ENCODE measurements at places on chromosomes 1 and 21. TPM values are rescaled to one million over a fixed set of nuclear protein-coding genes. Genes with fewer than 3 reads are reported as not detected.

CTPS1 gene
- 42.1 TPM for total RNA-seq

TMPRSS3 gene
- total RNA-seq: 5.1 TPM

UTS2 gene
- not detected for total RNA-seq

RIPPLY3 gene
- 0.14 TPM for total RNA-seq

PADI1 gene
- not detected for total RNA-seq

CHIA gene
- total RNA-seq: not detected

GBP3 gene
- 31.8 TPM for total RNA-seq

IL23R gene
- total RNA-seq: 0.13 TPM

HSPB7 gene
- total RNA-seq: not detected

SPAG17 gene
- not detected for total RNA-seq

UBE4B gene
- 31.6 TPM for total RNA-seq

TNFRSF25 gene
- total RNA-seq: 121 TPM

Measured in activated naive CD4-positive, alpha-beta T cell treated with anti-CD3 and anti-CD28 coated beads, Interleukin-2, amount 10 ng/mL, durations not matched to agents 5 hours and 36 hours (primary cell).